GM12878 (cell line): ENCODE measurements at places on chromosomes 7 and 10. TPM values are rescaled to one million over a fixed set of nuclear protein-coding genes. Genes with fewer than 3 reads are reported as not detected.

The ASZ1 gene
- total RNA-seq = 0.11 TPM in 1 of 2 replicates, not detected in the other

The HOXA9 gene
- total RNA-seq = not detected in 2 replicates

GRCh38 chr10:132606031-132606491 lies 68.5 kb downstream of the INPP5A start:
- DNase-seq = no peak
- H3K27me3 ChIP-seq = no peaks in the 10 kb centered on the region
- no peaks in the 10 kb centered on the region for H3K4me1 ChIP-seq
- H3K36me3 ChIP-seq = no peaks in the 10 kb centered on the region
- no peak overlapping the region for H3K27ac ChIP-seq
- H3K4me3 ChIP-seq = no peak overlapping the region

DNA sequence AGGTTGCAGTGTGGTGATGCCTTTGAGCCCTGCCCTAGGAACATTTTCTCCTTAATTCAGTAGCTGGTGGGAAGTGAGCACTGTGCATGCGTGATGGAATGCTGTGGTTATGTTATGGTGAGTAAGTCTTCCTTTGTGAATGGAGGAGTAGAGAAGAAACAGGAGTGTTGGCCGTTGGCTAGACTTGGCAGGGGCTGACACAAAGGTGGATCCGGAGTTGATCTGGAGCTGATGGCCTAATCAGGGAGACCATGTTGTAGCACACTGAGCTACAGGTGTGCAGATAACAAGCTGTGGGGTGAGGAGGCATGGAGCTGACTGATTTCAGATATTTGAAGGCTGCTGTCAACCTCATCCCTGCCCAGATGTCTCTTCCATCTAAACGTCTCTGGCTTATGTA lies 122.3 kb downstream of the CNNM2 start:
- DNase-seq = no peak
- H3K36me3 ChIP-seq = no peaks in the 10 kb centered on the region

DNA sequence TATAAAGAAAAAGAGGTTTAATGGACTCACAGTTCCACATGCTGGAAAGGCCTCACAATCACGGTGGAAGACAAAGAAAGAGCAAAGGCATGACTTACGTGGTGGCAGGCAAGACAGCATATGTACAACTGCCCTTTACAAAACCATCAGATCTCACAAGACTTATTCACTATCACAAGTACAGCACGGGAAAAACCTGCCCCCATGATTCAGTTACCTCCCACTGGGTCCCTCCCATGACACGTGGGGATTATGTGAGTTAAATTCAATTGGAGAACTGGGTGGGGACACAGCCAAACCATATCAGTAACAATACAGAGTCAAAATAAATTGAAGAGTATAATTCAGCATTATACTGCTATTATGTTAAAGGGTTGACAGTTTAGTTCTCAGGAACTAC lies 37.8 kb downstream of the RNLS start:
- H3K4me1 ChIP-seq = peaks cover 7% of the 10 kb centered on the region
- H3K27ac ChIP-seq = no peak overlapping the region
- no peak overlapping the region for H3K4me3 ChIP-seq
- no peaks in the 10 kb centered on the region for H3K36me3 ChIP-seq
- no peak for DNase-seq

GRCh38 chr10:96626795-96627194 lies 40.0 kb upstream of the TM9SF3 start:
- H3K27me3 ChIP-seq = no peaks in the 10 kb centered on the region
- no peak overlapping the region for H3K27ac ChIP-seq
- no peak for DNase-seq
- H3K4me1 ChIP-seq = no peaks in the 10 kb centered on the region
- H3K4me3 ChIP-seq = no peak overlapping the region
- H3K36me3 ChIP-seq = peaks cover 20% of the 10 kb centered on the region
